ENCODE measurements at places on chromosomes 12 and 14. TPM values are rescaled to one million over a fixed set of nuclear protein-coding genes. Genes with fewer than 3 reads are reported as not detected.

- no peak for DNase-seq
These were observed 133.3 kb downstream of the CHST11 start for GRCh38 chr12:104590022-104590421.

DNA sequence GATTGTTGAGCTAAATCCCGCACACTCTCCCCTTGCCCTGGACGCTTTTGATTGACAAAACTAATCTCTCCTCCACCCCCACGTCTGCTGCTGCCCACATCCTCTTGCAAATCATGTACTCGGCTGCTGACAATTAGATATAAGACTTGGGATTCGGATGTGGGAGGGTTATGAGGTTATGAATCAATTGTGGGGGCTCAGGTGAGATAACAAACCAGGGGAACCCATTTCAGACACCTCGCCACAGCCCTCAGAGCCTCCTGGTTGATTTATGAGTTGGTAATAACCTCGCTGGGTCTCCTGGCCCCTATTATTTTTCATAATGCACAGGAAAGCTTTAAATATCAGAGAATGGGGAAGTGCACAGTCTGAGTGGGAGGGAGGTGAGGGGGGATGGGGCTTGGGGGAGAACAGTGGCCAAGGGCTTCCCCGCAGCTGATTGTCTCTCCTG lies 449.9 kb downstream of the DPF3 start:
- DNase-seq, result no peak

DNA sequence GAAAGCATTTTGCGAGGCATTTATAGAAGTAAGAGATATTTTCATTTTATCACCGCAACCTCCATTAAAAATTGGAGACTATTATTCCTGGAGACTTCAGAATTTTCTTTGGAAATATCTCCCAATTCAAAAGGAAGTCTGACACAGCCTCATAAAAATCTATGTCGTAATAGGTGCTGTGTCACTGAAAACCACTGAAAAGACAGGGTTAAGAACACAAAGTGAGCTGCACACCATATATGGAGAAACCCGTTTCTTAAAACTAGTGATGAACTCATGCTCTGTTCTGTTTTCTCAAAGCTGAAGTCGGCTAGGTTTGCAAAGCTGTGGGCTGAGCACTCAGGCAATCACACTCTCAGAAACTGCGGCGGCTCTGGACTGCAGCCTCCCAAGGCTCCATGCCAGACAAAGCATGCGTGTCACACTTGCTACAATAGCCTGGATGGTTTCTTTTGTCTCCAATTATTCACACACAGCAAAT lies at the start of gene GLIPR1:
Gene GLIPR1, plus strand, starts transcription at position 287 of the 481 bp plus-strand sequence. Its CDS starts 126 bp downstream, at position 413.
- peak; percentile 57 for DNase-seq

GRCh38 chr14:39229601-39230110 lies 4.1 kb upstream of the MIA2 start:
- no peak for DNase-seq

Gene C12orf50
- total RNA-seq, result not detected

DNA sequence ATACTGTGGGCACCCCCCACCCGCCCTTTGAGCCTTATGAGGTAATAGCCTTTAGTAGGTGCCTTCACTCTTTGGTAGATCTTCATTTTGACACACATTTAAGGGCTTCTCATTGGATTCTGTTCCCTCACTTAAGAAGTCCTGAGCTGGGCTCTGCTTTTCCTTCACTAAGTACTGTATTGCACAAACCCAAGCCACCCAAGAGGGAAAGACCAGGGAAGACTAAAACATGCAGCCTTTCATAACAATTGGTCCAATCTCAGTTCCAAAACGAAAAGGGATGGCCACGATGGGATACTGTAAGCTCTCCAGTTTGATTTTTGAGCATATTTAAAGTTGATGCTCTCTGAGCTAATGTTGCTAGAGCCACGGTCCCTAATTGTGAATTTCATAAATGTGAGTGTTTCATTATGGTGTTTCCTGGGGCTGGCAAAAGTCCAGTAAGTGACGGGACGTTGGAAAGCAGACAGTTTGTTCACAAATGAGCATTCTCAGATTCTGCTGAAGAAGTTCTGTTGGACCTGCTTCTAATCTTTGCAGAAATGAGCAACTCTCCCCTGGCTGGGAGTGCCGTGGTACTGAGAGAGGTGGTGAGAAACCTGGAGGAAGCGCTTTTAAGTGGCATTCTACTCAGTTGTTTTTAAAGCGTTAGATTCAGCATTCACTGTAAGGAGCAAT lies 9.4 kb downstream of the SSPN start:
- no peak for DNase-seq

- no peak for DNase-seq
These were observed 21.1 kb downstream of the EVL start for GRCh38 chr14:100086361-100086760.

DNA sequence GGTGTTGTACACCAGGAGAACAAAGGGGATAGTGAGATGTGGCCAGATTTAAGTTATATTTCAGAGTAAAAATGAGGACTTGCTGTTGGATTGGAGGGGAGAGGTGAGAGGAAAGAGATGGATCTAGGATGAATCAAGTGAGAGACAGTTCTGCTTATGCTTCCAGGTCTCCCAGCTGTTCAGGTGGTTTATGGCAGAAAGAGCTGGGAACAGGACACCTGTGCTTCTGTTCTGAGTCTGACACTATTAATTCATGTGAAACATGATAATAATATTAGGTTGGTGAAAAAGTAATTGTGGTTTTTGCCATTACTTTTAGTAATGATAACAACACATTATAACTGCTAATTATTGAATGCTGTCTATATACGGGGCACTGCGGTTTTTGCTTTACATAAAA lies 55.7 kb downstream of the SLC15A5 start:
- DNase-seq, result no peak

- no peak for DNase-seq
These were observed 31.1 kb downstream of the CCDC177 start for GRCh38 chr14:69543341-69544115.

- no peak for DNase-seq
These were observed 867 bp upstream of the TDG start for GRCh38 chr12:103964805-103965204.

DNA sequence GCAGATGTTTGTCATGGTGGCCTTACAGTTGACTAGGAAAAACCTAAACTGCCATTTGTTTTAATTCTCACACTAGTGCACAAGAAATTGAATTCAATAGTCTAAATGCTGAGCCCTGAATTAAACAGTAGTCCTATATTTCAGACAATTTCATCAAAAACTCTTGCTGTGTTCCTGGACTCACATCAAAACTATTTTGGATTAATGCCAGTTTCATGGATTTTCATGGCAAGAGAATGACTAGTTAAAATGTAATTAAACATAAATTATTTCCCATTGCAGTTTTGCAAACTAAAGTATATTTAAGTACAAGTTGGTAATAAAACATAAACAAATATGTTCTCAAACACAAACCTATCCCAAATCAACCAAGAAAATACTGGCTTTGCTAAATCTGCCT lies 468.0 kb upstream of the PRICKLE1 start:
- DNase-seq, result no peak

DNA sequence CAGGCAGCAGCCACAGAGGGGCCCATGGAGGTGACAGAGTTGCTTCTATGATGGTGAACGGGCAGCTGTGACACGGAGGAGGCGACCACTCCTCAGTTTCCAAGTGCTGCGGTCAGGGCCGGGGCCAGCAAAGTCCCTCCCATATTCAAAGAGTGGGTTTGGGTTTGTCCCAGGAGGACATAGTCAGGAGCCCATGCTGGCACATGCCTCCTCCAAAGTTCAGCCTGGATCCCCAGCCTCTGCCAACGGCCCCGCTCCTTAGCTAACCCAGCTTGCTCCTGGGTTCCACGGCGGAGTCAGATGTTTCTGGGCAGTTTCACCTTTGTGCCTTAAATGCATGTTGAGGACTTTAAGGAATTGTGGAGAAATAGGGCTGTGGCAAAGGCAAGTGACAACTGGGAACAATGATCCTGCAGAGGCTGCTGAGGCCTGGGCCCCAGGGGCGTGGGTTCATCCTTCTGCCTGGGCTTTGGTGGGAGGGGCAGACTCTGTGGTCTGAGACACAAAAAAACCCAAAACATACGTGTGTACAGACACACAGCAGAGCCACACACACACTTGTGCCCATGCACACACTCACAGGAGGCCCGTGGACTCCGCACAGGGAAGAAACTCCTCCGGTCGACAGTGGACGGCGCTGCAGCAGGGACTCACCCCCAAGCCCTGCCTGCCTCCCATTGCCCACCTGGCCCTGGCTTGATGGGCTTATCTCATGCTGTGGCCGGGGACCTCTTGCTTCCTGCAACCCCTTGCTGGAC lies 399.4 kb downstream of the TMEM121 start:
- DNase-seq, result peak; percentile 5

- no peak for DNase-seq
These were observed 166.0 kb upstream of the VASH1 start for GRCh38 chr14:76595266-76595665.

- no peak for DNase-seq
These were observed 133.3 kb upstream of the SLCO1C1 start for GRCh38 chr12:20561871-20562270.

Gene LRCOL1
- not detected for total RNA-seq

DNA sequence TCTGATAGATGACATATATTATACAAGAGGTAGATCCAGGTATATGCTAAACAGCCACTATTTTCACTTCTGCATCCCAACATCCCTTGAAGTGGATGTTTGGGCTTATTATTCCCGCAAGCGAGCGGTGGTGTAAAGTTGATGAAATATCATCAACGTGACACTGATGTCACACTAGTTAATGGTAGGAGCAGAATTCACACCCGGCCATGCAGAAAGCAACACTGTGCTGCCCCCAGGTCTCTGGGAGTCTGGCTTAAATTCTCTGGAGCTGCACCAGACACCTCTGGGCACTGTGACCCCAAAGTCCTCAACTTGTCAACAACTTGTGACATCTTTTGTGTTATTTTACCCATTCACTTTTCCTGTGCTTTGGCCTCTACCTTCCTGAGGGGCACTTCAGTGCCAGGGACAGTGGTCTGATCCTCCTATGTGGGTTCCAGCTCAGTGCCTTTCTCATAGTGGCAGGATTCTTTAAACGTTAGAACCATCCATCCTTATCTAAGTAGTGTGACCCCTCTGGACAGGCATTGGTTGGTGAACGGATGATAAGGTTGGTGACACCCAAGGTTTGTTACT lies 952 bp downstream of the DRAM1 start:
- no peak for DNase-seq

Gene GSC
- total RNA-seq, result not detected

Gene PTPRR
- 48.8 TPM for total RNA-seq

DNA sequence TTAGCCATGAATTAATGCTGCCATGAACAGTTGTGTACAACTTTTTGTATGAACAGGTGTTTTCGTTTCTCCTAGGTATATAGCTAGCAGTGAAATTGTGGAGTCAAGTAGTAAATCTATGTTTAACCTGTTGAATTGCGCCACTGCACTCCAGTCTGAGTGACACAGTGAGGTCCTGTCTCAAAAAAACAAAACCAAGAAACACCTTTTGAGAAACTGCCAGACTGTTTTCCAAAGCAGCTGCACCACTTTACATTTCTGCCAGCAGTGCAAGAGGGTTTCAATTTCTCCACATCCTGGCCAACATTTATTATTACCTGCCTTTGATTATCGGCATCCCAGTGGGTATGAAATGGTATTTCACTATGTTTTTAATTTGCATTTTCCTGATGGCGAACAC lies 3.3 kb upstream of the PLEKHG3 start:
- peak; percentile 0 for DNase-seq

- no peak for DNase-seq
These were observed 280.4 kb downstream of the AEBP2 start for GRCh38 chr12:19719672-19720071.

DNA sequence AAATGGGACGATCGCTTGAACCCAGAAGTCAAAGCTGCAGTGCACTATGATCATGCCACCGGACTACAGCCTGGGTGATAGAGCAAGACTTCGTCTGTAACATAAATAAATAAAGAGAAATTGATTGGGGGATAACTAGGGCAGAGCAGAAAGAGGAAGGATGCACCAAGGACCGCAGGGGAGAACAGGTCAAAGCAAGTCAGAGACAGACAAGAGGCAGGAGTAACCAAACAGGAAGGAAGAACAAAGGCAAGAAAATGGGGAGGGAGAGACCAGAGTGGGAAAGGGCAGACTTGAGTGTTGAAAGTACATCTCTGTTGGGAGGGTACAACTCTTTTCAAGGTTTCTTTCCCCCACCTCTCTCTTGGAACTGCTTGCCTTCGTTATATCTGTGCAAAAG lies 50.8 kb upstream of the ELK3 start:
- DNase-seq, result no peak

DNA sequence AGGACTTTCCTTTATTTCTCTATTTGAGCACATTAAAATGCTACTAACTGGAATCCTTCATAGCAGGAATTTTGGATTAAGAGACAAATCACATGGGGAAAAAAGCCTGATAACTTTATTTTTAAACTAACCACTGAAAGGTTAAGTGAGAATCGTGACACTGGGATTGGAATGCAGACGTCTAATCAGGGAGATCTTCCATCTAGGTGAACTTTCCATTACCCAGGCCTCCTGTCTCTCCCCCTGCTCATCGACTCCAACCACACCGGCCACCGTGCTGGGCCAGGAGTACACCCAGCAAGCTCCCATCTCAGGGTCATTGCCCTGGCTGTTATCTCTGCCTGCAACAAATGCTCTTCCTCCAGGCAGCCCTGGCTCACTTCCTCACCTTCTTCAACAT lies 19.0 kb downstream of the PTGER2 start:
- no peak for DNase-seq

DNA sequence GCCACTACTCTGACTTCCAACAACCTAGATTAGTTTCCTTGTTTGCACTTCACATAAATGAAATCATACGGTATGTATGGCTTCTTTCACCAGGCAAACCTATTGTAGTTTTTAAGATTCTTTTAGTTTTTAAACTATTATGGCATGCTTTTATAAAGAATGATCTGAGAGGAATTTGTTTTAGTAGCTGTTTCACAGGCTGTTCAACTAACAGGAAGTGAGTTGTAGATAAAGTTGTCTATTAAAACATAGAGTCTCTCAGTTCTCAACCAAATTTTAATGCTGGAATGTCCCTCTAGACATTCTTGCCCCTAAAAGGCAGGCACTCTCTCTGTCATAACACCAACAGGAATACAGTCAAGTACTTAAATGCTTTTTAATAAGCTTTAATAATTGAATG lies 102.7 kb upstream of the DACT1 start:
- DNase-seq, result no peak

Gene CBLN3
- total RNA-seq, result 2.5 TPM

Gene ARHGEF40
- 40.8 TPM for total RNA-seq

GRCh38 chr14:56487090-56487667 lies 92.4 kb upstream of the TMEM260 start:
- no peak for DNase-seq

- no peak for DNase-seq
These were observed 506.9 kb downstream of the FOXG1 start for GRCh38 chr14:29273513-29273912.

Gene TSHR
- not detected for total RNA-seq

DNA sequence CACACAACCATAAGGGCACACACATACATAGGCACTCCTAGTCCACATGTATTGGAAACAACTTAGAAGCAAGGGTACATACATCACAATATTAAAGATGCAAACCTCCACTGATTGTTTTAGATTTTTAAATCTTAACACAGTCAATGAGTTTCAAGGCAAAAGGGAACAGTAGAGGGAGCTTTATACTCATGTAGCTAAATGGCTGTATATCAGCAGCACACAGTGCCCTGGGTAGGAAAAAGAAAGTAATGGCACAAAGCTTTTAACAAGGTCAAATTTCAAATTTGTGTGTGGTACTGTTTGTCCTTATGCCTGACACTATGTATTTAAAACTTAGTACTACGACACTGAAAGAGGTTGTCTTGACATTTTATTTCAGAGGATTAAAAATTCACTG lies 262.0 kb downstream of the MED13L start:
- DNase-seq, result no peak

Gene TCL1B
- total RNA-seq, result not detected

Data from left colon (tissue), 2 donors.